ENCODE measurements at places on chromosomes 16 and 17. TPM values are rescaled to one million over a fixed set of nuclear protein-coding genes. Genes with fewer than 3 reads are reported as not detected.

Gene ABCC12
- not detected for total RNA-seq

Gene CD300E
- not detected for total RNA-seq

Gene CA7
- total RNA-seq = 0.16 TPM

Gene CDH15
- not detected for total RNA-seq

DNA sequence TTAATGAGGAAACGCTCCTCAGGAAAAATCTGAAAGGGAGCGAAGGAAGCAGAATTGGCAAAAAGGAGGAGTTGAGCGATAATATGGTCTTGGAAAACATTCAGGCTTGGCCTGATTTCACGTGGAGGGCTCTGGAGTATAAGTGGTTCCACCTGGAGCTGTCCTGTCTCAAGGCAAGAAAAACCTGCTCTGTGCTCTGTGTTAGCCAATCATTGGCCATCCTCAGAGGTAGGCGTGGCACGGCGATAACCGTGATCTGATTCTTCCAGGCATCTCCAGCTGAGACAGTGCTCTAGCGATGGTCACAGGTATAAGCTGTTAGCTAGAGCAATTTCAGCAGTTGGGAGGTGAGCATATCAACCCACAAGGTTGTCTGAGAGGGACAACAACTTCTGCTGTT is 450.5 kb upstream of the MAF start:
- no peak overlapping the region for H3K4me3 ChIP-seq
- no peaks in the 10 kb centered on the region for H3K36me3 ChIP-seq
- no peak overlapping the region for H3K27ac ChIP-seq
- H3K4me1 ChIP-seq = no peaks in the 10 kb centered on the region
- no peak for DNase-seq

DNA sequence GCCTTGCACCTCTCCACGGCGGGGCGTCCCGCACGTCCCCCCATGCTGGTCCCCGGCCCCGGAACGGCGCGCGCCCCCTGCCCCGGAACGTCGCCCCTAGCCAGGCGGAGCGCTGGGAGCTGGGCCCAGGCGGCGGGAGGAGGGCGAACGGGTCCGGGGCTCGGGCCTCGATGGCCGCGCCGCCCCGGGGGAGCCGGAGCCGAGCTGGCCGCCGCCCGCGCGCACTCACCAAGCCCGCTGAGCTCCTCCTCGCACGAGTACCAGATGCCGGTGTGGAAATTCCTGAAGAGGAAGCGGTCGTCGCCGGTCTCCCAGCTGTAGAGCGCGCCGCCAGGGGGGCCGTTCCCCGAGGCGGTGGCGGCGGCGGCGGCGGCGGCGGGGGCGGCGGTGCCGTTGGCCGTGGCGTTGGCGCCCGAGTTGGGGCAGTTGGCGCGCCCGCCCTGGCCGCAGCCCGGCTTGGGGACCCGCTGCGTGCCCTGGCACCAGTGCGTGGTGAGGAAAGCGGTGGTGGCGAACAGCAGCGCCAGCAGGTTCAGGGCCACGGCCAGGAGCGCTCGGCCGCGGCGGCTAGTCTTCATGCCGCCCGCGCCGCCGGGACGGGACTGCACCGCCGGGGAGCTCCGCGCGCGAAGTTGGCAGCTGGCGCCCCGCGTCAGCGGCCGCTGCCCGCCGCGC is 530 bp downstream of the GSG1L start:
- peaks cover 5% of the 10 kb centered on the region for H3K4me1 ChIP-seq
- no peaks in the 10 kb centered on the region for H3K36me3 ChIP-seq
- no peak overlapping the region for H3K27ac ChIP-seq

DNA sequence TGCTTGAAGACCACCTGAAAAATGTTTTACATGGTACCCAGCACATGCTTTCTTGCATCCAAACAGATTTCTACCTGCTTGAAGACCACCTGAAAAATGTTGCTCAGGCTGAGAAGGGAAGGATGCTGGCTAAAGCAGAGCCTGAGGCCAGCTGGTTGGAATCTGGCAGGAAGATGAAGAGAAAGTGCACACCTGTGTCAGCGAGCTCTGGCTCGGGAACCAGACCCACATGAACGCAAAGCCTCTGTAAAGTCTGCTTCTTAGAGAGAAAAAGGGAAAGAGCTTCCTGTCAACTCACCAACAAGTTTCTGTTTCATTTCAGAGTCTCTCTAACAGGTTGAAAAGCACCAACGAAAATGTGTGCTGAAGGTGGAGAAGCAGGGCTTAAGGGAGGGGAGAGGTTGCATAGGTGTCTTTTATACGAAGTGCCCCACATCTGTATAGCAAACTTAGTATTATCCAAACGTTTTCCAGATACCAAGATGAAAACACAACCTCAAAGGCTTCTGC is 226.0 kb downstream of the TOX3 start:
- no peaks in the 10 kb centered on the region for H3K27me3 ChIP-seq
- no peak overlapping the region for H3K4me3 ChIP-seq
- no peak for DNase-seq
- H3K4me1 ChIP-seq = no peaks in the 10 kb centered on the region

DNA sequence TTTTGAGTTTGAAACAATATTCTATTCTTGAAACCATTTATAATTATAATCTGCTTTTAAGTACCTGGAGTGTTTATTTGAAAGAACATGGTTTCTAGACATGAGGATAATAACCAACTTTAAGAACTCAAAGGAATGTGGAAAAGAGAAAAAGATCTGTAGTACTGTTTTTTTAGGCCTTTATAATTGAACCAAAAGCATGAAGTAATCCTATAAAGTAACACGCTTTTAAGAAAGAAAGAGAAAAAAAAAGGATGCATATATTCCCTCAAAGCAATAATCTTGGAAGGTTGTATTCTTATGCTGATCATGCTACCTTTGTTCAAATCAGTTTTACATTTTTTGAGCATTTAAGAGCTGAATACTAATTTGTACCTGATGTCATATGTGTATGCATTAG is 54.0 kb upstream of the RHBDL3 start:
- H3K4me3 ChIP-seq = no peak overlapping the region
- H3K36me3 ChIP-seq = peaks cover 25% of the 10 kb centered on the region
- H3K4me1 ChIP-seq = peaks cover 5% of the 10 kb centered on the region
- DNase-seq = no peak
- no peak overlapping the region for H3K27ac ChIP-seq
- no peaks in the 10 kb centered on the region for H3K27me3 ChIP-seq

GRCh38 chr16:15966836-15967546 is 17.6 kb downstream of the ABCC1 start:
- no peak overlapping the region for H3K4me3 ChIP-seq
- DNase-seq = no peak
- no peaks in the 10 kb centered on the region for H3K27me3 ChIP-seq
- no peak overlapping the region for H3K27ac ChIP-seq

GRCh38 chr17:35614810-35615209 is 27.7 kb downstream of the AP2B1 start:
- no peaks in the 10 kb centered on the region for H3K4me1 ChIP-seq
- H3K36me3 ChIP-seq = peaks cover 10% of the 10 kb centered on the region
- no peaks in the 10 kb centered on the region for H3K27me3 ChIP-seq
- no peak overlapping the region for H3K27ac ChIP-seq

DNA sequence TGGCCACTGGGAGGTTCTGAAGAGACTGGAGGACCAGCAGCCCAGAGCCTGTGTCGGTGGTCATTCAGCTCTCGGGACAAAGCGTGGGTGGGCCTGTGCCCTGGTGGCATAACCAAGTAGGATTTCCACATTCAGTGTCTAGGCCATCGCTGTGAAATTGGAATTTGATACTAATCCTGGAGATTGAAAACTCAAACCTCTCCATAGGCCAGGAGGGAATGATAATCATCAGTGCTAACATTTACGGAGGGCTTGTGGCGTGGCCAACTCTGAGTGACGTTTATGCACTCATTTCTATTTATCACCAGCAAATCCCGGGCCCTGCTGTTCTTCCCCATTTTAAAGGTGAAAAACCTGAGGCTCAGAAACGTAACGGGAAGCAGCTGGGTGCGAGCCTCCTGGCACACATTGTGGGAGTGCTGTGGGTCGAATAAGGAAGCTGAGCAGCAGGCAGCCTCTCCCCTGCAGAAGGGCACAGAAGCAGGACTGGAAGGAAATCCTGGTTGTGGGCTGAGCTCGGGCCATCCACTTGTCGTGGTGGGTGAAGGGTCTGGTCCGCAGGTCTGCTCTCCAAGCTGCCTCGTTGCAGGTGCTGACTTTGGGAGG is 33.1 kb downstream of the RAI1 start:
- H3K4me1 ChIP-seq = peaks cover 27% of the 10 kb centered on the region
- no peaks in the 10 kb centered on the region for H3K36me3 ChIP-seq
- H3K4me3 ChIP-seq = no peak overlapping the region
- no peak for DNase-seq
- no peak overlapping the region for H3K27ac ChIP-seq

DNA sequence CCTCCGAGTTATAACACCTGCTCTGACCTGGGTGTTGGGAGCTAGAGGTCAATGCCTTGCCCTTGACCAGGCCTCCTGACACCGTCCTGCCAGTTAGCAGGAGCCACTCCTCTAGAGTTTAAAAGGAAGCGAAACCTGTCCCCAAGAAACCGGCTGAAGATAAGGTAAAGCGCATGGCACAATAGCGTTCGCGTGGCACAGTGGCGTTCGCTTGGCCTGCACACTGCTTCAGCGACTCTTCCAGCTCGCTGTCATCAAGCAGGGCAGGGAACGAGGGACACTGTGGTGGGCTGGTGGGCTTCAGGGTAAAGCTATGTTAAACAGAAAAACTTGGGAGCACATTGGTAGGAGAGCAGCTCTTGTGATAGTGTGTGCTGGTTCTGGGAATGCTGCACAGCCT is 28.2 kb upstream of the ETV4 start:
- peaks cover 10% of the 10 kb centered on the region for H3K4me1 ChIP-seq
- no peak overlapping the region for H3K4me3 ChIP-seq
- H3K27ac ChIP-seq = no peak overlapping the region
- DNase-seq = no peak
- no peaks in the 10 kb centered on the region for H3K36me3 ChIP-seq

DNA sequence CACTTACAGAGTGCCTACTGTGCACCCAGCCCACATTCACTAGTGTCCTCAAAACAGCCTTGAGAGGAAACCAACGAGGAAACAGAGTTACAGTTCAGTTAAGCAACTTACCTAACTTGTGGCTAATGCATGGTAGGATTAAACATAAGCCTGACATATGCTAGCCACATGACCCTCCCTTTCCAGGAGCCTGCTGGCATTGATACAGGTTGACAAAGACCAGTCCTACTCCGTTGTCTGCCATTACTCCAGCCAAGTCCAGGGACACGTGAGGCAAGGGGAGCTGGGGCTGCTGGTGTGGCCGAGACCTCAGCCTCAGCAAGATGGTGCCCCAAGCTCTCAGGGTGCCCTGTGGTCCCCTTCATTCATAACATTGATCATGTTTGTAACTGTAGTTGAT is 37.9 kb downstream of the SNX20 start:
- H3K27ac ChIP-seq = no peak overlapping the region
- DNase-seq = no peak
- peaks cover 8% of the 10 kb centered on the region for H3K4me1 ChIP-seq
- no peak overlapping the region for H3K4me3 ChIP-seq

GRCh38 chr16:11452746-11453389 is 107.6 kb downstream of the RMI2 start:
- no peaks in the 10 kb centered on the region for H3K36me3 ChIP-seq
- H3K4me1 ChIP-seq = no peaks in the 10 kb centered on the region
- DNase-seq = no peak
- H3K27ac ChIP-seq = no peak overlapping the region
- no peaks in the 10 kb centered on the region for H3K27me3 ChIP-seq
- no peak overlapping the region for H3K4me3 ChIP-seq

DNA sequence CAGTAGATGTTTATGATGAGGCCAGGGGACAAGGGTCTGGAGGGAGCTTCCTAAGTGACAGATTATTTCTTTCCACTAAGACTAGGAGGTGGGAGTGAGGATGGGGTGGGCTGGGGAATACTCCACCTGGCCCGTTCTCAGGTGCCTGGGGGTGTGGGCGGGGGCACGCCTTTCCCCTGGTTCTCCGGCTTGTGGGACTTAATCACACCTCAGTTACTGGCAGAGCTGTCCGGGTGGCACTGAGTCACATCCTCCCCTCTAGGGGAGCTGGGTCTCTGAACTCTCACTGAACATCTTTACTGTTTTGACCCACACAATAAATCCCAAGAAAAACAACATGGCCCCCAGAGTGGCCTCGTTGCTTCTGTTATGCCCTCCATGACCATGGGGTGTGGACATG is 332.8 kb downstream of the MAF start:
- peaks cover 19% of the 10 kb centered on the region for H3K27me3 ChIP-seq
- DNase-seq = peak; percentile 82
- H3K4me3 ChIP-seq = no peak overlapping the region
- peak overlapping the region; percentile 86 for H3K27ac ChIP-seq
- peaks cover 92% of the 10 kb centered on the region for H3K4me1 ChIP-seq

DNA sequence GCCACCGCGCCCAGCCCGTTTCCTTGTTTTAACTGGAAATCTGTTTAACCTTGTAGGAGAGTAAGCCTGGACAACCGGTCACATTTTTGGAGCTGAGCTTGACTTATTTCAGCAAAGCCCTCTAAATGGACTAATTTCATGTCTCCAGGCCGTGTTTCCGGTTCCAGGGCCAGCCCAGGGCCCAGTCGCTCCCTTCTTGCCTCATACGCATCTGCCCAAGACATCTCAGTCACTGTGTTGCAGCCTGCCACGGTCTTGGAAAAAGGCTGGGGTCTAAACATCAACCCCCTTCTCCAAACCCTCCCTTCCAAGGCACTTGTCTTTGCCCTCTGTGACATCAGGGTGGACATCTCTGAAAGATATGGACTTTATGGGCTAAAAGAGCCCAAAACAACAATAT is 18.9 kb downstream of the PLEKHG4 start:
- no peak for DNase-seq
- no peaks in the 10 kb centered on the region for H3K4me1 ChIP-seq
- no peak overlapping the region for H3K4me3 ChIP-seq
- H3K36me3 ChIP-seq = no peaks in the 10 kb centered on the region

DNA sequence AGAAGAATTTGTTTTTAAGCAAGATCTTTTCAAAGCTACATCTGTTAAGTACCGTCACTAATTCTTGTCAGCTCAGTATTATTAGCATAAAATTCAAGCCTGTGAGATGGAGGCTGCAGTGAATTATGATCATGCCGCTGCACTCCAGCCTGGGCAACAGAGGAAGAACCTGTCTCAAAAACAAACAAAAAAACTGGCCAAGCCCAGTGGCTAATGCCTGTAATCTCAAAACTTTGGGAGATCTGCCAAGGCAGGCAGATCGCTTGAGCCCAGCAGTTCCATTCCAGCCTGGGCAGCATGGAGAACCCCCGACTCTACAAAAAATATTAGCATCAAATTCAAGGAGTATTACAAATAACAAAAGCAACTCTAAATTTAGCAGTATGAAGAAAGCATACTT is 88.0 kb downstream of the STXBP4 start:
- no peak overlapping the region for H3K27ac ChIP-seq
- H3K4me1 ChIP-seq = no peaks in the 10 kb centered on the region
- no peaks in the 10 kb centered on the region for H3K36me3 ChIP-seq

GRCh38 chr17:37130984-37131446 is 182.3 kb downstream of the AATF start:
- DNase-seq = no peak
- no peaks in the 10 kb centered on the region for H3K27me3 ChIP-seq
- H3K36me3 ChIP-seq = peaks cover 22% of the 10 kb centered on the region

GRCh38 chr16:11597235-11598095 is 10.7 kb upstream of the LITAF start:
- H3K27ac ChIP-seq = no peak overlapping the region
- DNase-seq = peak; percentile 34
- H3K27me3 ChIP-seq = no peaks in the 10 kb centered on the region
- H3K36me3 ChIP-seq = no peaks in the 10 kb centered on the region
- peaks cover 23% of the 10 kb centered on the region for H3K4me1 ChIP-seq
- no peak overlapping the region for H3K4me3 ChIP-seq

Data from activated CD4-positive, alpha-beta T cell treated with anti-CD3 and anti-CD28 coated beads for 36 hours (primary cell).